ENCODE measurements at places on chromosomes 2 and 18.

DNA sequence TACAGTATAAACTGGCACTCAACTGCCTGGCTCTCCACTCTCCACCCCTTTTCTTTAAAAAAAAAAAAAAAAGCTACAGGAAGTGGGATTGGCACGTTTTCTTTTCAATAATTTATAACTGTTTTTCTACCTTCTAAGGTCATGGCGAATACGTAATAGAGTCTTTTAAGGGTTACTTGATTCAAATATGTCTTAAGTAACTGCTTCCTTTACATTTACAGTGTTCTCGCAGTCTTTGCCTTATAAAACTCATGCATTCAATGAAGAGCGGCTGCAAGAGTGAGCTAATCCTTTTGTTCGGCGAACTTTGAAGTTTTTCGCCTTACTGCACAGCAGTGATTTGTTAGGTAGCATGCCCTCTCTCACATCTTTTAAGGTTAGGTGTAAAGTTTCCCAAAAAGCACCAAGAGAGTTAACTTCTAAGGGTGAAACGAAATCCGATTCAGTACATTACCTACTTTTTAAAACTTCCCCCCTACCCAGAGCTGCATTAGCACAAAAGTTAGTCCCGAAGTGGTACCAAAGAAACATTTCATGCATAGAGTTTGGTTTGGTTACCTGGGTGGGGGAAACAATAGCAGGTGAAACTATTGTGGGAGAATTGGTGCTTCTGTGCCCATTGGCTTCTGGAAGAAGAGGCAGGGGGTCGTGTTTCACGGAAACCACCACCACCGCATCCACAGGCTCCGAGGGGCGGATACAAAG, 2.0 kb downstream of the KCTD1 start:
- DNase-seq, result no peak

- no peak for DNase-seq
These were observed 8.8 kb downstream of the TEKT4 start for GRCh38 chr2:94879982-94880377.

DNA sequence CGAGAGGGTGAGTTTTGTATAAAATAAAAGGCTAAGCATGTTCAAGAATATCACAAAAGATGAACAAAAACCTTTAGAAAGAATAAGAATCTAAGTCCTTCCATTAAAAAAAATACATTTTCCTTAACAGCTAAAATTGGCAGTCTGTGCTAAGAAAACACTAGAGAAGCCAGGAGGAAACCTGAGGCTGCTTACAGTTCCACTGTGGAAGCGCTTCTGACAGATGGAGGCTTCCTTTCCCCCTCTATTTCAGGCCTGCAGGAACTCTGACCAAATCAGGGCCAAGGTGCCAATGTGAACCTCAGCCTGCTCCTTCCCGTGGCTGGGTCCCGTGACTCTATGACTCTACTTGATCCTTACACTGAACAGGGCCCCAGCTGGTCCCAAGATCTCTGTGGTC, 108.1 kb upstream of the ARHGAP28 start:
- DNase-seq, result no peak

- no peak for DNase-seq
These were observed 1.5 kb upstream of the SLC35G4 start for GRCh38 chr18:11607906-11608305.

DNA sequence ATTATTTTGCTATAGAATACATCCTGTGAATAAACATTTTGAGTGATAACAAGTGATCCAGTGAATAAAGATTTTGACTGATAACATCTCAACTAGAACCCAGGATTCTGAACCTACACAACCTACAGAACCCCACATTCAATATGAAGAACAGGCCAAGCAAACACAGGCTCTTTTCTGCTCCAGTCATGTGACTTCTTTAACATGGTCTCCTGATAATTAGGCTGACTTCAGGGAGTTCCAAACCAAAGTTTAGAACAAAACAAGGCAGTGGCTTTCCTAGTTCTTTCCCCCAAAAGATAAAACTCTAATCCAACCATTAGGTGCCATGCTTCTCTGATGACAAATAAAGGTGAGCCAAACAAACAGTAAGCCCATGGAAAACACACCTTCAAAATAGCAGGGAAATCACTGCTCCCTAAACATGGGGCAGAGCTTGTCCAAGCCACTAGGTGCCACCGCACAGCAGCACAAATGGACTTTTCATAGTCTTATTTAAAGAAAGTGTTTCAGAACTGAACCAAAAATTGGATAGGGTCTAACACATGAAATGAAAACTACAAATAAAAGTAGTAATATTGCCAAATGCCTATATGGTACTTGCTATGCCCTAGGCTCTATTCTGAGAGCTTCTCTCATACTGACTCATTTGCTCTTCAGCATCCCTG, 95.3 kb downstream of the EVA1A start:
- no peak for DNase-seq

- no peak for DNase-seq
These were observed 670 bp downstream of the GKN1 start for GRCh38 chr2:68974946-68975665.

- no peak for DNase-seq
These were observed 433.7 kb upstream of the MYT1L start for GRCh38 chr2:2764739-2765138.

DNA sequence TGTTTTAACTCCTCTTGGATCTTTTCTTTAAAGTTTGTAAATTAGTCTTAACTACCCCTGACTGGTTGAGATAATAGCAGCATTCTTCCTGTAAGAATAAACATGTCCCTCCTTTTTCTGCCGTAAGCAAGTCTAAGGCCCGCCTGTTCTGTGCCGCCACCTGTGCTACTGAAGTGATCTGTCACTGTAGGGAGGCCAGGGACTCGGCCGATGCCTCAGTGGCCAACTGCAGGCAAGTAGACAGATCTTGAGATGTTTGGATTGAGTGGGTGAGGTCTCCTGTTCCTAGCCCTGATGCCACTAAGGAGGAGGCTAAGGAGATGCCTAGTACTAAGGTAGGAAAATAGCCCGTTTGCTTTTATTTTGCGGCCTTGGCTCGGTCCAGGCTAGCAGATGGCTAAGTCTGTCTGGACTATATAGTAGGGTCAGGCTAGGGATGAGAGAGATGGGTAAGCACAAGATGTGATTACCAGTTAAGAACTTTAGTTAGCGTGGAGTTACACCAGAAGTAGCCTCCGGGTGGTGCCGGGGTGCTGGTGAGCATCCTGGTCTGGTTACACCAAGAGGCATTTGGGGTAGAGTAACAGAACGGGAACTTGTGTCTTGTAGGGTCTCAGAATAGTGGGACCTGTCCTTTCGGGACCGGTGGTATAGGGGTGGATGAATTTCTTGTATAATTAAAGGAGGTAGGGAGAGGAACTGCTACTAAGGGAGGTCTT, 584.2 kb downstream of the SUCLG1 start:
- DNase-seq, result no peak

- peak; percentile 90 for DNase-seq
These were observed 234.8 kb upstream of the SMAD2 start for GRCh38 chr18:48165111-48165866.

DNA sequence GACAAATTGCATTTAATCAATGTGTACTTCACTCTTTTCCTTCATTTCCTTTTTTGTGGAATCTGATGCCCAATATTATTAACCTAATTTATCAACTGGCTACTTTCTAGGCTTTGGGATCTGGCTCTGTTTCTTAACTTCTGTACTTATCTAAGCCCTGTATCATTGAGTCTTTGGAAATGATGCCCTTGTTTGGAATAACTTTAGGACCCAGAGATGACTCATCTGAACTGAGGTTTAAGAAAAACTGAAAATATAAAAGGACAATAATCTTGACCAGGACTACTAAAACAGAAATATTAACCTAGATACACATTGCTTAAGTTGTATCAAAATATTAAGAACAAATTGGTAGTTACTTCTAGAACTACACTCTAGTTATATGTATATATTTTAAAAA, 600.8 kb downstream of the CPS1 start:
- DNase-seq, result no peak

- no peak for DNase-seq
These were observed 34.9 kb downstream of the MEX3C start for GRCh38 chr18:51162617-51163016.

- no peak for DNase-seq
These were observed 11.7 kb downstream of the LYPD6B start for GRCh38 chr2:149050188-149050587.

DNA sequence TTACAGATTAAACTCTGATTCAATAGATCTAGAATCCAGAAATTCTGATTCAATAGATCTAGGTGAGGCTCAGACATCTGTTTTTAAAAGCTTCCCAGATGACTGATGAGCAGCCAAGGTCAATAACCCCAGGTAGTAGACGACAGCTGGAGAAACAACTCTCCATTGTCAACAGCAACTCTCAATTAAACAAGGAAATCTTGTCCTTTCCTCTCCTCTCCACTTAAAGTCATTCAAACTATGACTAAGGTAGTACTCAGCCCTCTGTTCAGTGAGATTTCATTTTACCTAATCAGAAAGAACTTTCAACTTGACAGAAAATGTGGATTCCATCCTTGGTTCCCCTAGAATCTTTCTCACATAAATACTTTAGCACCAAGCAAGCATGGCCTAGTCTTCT, 94.6 kb upstream of the SCG2 start:
- DNase-seq, result no peak
